ENCODE measurements at places on chromosomes 6 and 20. TPM values are rescaled to one million over a fixed set of nuclear protein-coding genes. Genes with fewer than 3 reads are reported as not detected.

ACTL10 gene
- 1.5 TPM for total RNA-seq

TMEM244 gene
- total RNA-seq: not detected

WFDC5 gene
- not detected for total RNA-seq

KIFC1 gene
- 126 TPM for total RNA-seq

HNF4A gene
- not detected for total RNA-seq

All from mesangial cell (primary cell).